Myocyte (in vitro differentiated cells): ENCODE measurements at places on chromosomes 16 and 17.

DNA sequence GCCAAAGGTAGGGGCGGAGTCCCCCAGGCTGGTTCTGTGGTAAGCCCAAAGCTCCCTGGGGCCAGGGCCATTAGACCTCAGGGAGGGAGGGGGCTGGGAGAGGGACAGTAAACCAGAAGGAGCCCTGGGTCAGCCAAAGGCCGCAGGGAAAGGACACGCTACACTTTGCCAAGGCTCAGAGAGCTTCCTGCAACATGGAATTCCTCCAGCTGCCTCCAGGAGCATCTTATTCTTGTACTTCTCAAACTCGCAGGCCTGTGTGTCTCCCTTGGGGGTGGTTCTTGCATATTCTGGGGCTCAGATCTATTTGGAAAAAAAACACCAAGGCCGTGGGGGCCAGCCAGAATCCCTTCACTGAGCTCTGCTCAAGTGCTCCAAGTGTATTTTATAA is 25.1 kb downstream of the AKAP1 start:
- no peak for DNase-seq

DNA sequence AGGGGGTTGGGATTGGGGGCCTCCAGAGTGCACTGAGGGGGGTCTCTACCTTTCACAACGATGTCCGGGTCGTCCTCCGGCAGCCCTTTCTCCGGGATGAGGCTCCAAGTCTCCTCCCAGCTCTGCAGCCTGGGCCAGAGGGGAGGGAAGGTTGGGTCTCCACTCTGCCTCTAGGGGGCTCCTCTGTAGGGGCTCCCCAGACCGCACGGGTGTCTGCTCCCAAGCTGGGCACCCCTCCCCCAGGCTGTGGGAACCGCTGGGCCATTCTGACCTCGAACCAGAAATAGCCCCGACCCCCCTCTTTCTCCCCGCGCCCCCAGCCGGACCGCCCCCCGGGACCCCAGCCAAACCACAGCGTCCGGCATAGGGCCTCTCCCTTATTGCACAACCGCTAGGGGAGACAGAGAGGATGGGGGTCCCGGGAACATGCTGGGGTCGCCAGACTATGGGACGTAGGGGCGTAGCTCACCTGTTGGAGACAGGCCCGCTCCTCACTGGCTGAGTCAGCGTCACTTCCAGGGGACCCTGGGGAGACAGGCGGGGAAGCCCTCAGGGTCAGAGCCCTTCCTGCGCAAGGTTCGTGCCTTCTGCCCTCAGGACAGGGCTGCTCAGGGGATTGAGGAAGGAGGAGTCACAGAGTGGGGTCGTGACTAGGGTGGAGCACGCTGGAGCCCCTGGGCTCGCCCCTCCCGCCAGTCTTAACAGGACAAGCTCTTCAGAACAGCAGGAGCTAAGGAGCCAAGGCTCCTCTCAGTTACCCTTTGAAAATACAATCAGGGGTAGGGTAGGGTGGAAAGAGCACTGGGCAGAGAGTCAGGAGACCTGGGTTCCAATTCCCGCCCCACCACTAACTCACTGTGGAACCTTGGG is 2.7 kb downstream of the PLEKHH3 start:
- peak; percentile 82 for DNase-seq

- no peak for DNase-seq
Measured at GRCh38 chr17:8021565-8022359, 17.1 kb upstream of the ALOX15B start.

GRCh38 chr16:85557083-85557970 is 55.8 kb upstream of the GSE1 start:
- no peak for DNase-seq

- no peak for DNase-seq
Measured at GRCh38 chr17:49444384-49444783, 29.7 kb upstream of the PHB1 start.

DNA sequence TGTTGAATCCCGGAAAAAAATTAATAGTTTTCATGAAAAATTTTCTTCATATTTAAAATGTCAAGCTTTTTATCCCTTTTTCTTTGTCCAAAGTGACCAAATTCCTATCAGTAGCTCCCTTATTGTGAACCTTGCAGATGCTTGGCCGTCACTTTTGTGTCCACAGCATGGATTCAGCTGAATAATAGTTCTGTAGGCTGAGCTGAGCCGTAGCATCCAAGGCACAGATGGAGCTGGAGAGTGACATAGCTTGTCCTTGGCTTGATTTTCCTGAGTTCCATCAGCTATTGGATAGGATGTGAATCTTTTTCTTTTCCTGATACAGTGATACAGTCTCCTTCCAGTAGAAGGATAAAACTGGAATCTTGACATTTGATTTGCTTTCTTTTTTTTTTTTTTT is 3.6 kb downstream of the NUP85 start:
- no peak for DNase-seq

DNA sequence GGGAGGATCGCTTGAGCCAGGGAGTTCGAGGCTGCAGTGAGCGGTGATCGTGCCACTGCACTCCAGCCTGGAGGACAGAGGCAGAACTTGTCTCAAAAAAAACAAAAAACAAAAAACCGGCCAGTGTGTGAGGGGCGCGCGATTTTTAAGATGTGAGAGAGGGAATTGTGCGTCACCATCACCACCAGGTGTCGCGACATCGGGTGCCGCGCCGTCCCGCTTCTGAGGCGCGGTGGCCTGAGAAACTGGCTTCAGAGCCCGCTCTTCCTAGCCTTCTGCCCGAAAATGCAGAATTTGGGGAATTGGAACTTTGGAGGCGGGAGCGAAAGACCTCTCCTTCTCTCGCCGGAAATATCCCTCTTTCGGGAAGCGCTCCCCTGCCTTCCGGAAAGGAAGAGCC is 524.8 kb downstream of the KCNJ18 start:
- no peak for DNase-seq

DNA sequence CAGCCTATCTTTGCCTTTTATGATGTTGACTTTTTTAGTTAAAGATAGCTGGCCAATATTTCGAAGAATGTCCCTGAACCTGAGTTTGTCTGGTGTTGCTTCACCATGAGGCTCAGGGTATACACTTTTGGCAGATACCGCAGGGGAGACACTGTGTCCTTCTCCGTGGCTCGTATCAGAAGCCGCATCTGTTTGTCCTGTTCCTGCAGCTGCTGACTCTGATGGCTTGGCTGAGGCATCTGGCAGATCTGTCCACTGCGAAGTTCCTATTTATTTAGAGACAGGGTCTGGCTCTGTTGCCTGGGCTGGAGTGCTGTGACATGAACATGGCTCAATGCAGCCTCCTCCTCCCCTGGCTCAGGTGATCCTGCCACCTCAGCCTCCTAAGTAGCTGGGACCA is 93.5 kb downstream of the CRISPLD2 start:
- peak; percentile 43 for DNase-seq

DNA sequence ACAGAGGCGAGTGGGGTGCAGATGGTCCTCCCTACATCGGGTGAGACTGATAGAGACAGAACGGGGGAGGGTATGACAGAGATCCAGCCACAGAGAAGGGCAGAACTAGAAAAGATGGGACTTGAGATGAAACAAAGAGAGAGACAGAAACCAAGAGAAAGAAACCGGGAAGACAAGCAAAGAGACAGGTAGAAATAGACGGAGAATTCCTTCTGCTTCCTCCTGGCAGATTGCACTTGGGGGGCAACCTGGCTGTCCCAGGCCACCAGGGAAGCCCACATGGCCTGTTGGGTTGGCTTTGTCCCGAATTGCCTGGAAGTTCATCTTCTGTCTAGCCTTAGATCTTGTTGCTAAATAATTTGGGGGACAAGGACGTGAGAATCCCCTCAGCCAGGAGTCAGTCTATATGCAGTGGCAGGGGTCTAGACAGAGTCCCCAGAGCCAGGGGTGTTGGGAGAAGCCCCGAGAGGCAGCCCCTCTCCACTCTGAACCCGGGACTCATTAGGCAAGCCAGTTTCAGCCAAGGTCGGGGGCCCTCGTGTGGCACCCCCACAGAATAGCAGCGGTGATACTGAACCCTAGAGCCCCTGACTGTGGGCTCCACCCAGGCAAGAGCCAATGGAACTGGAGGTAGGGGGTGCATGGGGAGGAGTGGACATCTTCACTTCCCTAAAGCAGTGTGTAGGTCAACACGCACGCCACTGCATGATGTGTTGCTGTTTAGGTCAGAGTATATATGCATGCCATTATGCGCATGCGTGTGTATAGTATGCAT is 627 bp upstream of the TSPOAP1 start:
- no peak for DNase-seq

- no peak for DNase-seq
Measured at GRCh38 chr16:2822158-2822495, 5.1 kb downstream of the PRSS21 start.

- DNase-seq, result no peak
Measured at GRCh38 chr17:12554251-12554650, 111.4 kb upstream of the MYOCD start.

DNA sequence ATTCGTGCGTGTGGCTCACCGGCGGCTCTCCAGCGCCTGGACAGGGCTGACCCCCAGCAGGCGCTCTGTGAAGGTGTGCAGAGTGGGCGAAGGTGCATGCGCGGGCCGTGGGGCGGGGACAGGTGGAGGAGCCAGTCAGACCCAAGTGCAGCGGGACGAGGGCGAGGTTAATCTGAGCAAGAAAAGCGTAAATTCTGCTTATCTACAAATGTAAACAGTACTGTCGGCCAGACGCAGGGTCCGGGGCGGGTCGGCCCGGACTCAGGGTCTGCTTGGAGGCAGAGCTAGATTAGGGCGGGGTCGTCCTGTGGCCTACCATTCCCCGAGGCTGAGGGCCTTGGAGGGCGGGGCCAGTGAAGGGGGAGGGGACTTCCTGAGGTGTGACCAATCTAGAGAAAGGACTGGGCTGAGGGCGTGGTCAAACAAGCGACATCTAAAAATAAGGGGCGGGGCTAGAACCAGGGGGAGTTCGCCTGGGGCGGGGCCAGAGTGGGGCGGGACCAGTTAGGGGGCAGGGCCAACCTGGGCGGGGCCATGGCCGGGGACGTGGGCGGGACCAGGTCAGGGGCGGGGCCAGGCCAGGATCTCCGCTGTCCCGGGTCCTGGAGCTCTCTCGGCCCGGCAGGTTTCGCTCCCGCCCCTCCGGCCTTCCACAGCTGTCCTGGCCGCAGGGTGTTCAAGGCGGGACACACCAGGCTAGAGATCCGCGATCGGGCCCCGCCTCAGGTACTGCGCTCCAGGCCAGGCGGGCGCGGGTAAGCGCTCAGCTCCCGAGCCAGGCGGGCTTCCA is at the start of gene SEC14L5:
TSS of gene SEC14L5 (plus strand) at position 611 of the 790 bp plus-strand sequence. CDS start 994 bp downstream, outside the sequence.
- peak; percentile 97 for DNase-seq

DNA sequence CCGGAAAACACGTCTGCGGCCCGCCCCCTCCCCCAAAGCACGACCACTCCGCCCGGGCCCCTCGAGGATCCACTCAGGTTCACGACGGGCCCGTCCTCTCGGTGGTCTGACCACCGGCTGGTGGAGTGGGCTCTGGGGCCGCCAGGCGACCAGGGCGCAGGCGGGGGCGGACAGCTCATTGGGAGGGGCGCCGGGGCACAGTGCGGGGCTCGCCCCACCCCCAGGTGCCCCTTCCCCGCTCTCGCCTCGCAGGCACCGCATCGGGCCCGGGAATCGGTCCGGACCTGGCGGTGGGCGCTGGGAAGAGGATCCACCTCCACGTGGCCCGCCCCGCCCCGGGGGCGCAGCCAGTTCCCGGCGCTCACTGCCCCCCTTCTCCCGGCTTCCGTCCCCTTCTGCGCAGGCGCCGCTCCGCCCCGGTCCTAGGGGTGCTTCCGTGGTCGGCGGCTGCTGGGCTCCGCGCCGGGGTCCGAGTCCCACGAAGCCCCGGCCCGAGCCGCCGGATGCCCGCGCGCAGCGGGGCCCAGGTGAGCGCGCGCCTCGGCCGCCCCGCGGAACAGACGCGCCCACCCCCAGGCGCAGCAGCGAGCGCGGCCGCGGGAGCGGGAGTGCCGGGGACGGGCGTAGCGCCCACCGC is at the start of gene MPG:
TSS of gene MPG (plus strand) at position 419 of the 637 bp plus-strand sequence. CDS start at position 504, 85 bp downstream.
- peak; percentile 87 for DNase-seq

DNA sequence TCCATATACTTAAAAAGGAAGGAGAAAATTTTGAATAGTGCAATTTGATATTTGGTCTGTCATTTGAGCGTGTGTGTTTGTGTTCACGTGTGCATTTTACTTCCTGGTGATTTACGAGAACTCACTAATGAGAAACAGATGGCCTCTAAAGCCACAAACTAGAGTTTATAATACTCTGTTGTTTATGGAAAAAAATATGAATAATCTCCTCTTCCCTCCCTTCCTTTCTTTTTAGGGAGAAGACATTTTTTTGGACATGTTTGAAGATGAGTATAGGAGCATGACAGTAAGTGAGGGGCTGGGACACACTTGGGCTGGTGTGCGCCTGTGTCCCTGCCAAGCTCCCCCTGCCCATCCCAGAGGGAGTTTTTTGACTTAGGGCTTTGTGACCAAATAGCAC is 102.7 kb downstream of the CLEC16A start:
- peak; percentile 51 for DNase-seq

GRCh38 chr16:54424043-54424451 is 137.5 kb upstream of the IRX3 start:
- DNase-seq, result no peak

GRCh38 chr17:37220607-37220953 is 155.2 kb upstream of the C17orf78 start:
- DNase-seq, result peak; percentile 52

GRCh38 chr16:30005341-30006094 is 5.3 kb downstream of the DOC2A start:
- DNase-seq, result peak; percentile 45

DNA sequence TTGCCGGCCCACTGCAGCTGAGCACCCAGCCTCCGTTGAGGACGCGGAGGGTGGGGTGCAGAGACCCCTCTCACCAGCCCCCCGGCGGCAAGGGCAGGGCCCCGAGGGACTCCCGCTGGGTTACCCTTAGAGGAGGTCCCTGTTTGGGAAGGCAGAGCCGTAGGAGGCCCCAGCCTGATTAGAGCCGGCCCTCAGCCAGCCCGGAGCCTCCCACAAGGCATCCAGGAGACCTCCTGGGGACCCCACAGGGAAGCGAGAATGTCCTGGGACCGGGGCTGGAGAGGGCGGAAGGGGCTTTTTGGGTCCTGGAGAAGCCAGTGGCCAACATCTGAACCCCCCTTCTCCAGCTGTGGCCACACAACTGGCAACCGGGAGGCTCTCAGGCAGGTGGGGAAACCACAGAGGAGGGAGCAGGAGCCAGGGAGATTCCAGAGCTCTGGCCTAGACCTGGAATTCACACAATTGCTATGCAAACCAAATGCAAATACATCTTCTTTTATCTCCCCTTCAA is 21.7 kb upstream of the SP6 start:
- DNase-seq, result no peak

DNA sequence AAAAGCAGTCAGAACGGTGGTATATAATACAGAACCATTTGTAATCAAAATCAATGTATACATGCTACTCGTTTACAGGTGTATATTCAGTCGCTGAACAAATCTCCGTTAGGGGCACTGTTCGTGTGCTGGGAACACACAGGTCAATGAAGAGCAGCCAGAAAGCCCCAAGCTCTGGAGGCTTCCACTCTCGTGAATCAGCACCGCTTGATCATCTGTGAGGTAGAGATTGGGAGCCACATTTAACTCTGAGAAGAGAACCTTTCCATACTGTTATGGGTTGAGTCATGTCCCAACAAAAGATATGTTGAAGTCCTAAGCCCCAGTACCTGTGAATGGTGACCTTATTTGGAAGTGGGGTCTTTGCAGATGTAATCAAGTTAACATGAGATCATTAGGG is 5.4 kb upstream of the CYTH1 start:
- DNase-seq, result no peak

GRCh38 chr17:65589321-65589720 is 27.9 kb upstream of the AXIN2 start:
- DNase-seq, result no peak

GRCh38 chr17:48567209-48567608 is 10.9 kb downstream of the HOXB4 start:
- no peak for DNase-seq
